ENCODE measurements at places on chromosomes 7 and 10. TPM values are rescaled to one million over a fixed set of nuclear protein-coding genes. Genes with fewer than 3 reads are reported as not detected.

Gene NCF1
- not detected for total RNA-seq

Gene MYO3A
- not detected for total RNA-seq

Gene FGL2
- total RNA-seq, result not detected

Gene WDR86
- 0.20 TPM for total RNA-seq

Gene PRSS37
- not detected for total RNA-seq

Gene CEP55
- 56.8 TPM for total RNA-seq

Gene ADAM22
- 0.34 TPM for total RNA-seq

All from A549 treated with DMSO at 1 μM for 4 hours (cell line).